ENCODE measurements at places on chromosomes 1 and 21. TPM values are rescaled to one million over a fixed set of nuclear protein-coding genes. Genes with fewer than 3 reads are reported as not detected.

- DNase-seq, result no peak
These were observed 382 bp upstream of the RASAL2 start for GRCh38 chr1:178093494-178093950.

DNA sequence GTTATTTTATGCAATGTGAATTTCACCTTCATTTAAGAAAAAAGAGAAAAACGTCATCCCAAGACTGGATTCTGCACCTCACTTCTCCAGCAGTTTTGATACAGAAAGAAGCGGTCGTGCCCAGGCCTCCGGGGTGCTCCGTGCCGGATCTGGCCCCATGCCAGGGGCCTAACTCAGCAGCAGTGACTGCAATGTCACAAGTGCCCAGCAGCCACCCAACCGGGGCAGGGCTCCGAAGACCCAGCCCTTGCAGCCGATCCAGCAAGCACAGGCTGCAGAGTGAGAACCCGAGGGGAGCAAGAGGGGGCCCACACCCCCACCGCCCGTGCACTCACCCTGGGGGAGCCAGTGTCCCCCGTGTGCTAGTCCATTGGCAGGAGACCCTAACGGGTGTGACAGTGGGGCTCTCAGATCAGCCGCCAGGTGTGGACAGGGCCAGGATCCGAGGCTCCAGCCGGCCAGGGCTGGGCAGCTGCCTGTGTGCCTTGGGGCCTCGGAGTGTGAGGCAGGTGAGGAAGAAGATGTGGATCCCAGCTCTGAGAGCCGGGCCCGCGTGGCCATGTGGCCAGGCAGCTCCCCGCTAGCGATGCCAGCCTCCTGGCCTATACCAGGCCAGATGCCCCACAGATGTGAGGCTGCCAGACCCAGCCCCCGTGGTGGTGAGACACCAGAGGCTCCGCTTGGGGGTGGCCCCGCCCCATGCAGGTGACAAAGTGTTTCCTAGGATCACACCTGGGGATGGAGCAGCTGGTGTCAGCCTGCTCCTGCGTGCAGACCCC lies 60.6 kb downstream of the MEGF6 start:
- DNase-seq, result no peak

DNA sequence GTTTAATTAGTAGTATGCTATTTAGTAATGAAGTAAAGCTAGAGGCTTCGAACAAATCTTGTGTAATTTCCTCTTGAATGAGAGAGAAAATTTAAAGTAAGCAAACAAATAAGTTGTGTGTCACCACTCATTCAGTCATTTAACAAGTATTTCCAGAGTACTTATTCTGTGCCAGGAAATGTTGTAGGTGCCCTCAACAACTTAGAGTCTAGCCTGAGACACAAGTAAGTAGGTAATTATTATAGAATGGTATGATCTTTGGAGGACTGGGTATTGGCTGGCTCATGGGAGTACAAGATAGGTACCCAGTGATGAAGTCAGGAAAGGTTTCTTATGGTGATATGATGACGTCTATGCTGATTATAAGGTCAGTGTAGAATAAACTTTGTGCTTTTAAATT lies 17.4 kb upstream of the METTL18 start:
- no peak for DNase-seq

- DNase-seq, result no peak
These were observed 97.3 kb upstream of the SYT6 start for GRCh38 chr1:114250683-114251572.

Gene NLRP3
- total RNA-seq, result 4.1 TPM

Gene FCRL6
- total RNA-seq, result 0.41 TPM
